NCI-H2171 (cell line): ENCODE measurements at places on chromosomes 16 and 17.

DNA sequence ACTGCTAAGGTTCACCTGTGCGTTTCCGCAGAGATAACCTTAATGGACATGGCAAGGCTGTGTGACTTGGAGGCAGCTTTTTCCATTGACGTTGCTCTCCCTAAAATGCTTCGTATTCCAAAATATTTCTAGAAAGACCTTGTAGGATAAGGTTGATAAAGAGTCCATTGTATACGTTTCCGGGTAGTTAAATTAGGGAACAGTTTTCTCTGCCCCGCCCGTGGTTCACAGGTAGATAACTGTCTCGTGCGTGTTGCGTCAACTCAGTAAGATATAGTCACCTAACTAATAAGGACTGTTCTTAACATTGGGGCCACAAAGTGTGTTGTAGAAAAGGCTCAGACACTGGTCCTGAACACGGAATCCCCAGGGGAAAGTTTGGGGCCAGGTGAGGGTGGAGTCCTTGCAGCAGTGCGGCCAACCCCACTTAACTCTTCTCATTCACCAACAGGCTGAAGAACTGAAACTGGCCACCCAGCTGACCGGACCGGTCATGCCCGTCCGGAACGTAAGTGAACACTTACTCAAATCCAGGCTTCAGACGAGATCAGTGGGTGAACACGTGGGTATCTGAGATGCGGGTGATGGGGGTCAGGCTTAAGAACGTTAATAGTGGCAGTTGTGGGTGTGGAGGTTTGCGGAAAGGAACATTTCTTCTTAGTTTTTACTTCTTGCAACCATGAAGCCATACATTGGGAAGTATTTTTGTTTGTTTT is 1.6 kb downstream of the RPL13 start:
- no peak for DNase-seq

DNA sequence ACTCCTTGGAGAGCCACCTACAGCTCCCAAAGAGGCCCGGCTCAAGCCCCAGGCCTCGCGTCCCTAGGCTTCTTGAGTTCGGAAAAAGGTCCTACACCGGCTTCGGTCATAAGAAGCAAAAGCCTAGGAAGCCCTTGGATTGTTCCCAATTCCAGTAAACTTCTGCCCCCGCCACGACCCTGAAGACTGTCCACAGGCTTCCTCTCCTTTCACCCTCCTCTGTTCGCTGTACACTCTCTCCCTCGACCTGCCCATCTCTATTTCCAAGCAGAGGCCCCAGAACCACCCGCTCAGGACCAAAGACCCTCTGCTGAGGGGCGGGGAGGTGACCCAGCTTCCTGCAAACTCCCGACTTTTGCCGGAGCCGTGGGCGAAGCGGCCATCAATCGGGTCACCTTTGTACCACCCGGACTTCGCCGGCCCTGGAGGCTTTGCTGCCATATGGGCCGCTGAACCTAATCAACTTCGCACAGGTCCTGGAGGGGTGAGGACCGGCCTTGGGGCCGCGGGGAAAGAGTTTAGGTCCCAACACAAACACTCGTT is 2.7 kb downstream of the HOXB2 start:
- DNase-seq, result no peak

DNA sequence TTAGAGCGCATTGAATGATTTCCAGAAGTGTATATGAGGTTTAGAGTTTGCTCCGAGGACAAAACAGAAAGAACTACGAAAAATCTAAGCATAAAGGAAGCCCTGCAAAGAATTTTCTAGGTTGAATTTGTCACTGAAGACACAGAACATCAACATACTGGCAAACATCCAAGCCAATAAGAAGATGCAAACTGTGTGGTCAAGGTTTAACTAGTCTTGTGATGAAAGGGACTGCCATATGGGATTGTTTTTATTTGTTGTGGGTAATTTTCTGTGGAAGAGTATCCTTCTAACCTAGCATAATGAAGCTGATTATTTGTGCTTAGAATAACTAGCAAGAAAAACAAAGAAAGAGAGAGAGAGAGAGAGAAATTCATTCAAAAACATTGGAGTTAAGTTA is 492.0 kb upstream of the ERCC4 start:
- DNase-seq, result no peak

GRCh38 chr17:263271-263670 is 81.8 kb upstream of the DOC2B start:
- DNase-seq, result no peak

DNA sequence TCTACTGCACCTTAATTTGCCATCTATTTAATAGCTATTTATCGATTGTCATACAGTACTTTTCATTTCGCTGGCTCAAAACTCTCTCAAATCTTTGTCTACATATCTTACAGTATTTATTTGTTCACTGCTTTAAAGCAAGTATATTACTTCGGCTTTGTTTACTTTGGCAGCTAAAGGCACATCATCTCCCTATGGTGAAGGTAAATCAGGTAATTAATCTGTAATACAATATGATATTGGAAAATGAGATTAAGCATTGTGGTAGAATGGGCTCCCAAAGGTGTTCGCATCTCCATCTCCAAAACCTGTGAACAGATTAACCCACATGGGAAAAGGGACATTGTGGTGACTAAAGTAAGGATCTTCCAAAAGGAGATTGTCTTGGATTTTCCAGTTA is 6.5 kb downstream of the TMEM170A start:
- DNase-seq, result no peak

DNA sequence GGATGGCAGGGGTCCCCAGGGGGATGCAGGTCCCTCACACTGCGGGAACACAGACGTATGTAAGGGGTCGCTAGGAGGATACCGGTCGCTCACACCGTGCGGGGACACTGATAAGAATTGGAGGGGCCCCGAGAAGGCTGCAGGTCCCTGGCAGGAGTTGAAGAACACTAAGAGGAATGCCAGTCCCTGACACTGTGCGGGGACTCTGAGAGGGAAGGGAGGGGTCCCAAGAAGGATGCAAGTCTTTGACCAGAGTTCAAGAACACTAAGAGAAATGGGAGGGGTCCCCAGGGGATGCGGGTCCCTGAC is 510 bp downstream of the ERCC4 start:
- DNase-seq, result no peak

- no peak for DNase-seq
Observed at GRCh38 chr16:7452090-7452489, 119.4 kb downstream of the RBFOX1 start.

- no peak for DNase-seq
Observed at GRCh38 chr17:67520252-67520906, 143.3 kb downstream of the PITPNC1 start.

DNA sequence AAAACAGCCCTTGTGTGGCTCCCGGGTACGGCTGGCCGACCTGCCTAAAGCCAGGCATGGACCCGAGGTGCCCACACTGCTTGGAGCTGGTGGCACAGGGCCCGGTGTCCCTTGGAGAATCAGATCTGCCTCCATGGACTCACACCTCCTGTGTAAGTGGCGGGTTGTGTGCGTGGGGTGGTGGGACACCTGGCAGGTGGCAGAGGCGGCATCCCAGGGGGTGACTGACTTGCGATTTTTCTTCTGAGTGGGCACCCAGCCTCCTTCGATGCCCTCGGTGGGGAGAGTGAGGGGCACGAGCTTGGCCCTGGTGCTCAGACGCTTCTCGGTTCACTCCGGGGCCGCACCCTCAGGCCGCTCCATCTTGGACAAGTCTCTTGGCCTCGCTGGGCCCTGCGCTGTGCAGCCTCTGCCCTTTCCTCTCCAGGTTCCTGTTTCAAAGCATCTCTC is 35.8 kb downstream of the METRNL start:
- no peak for DNase-seq

GRCh38 chr17:29278692-29279091 is 15.3 kb downstream of the NUFIP2 start:
- no peak for DNase-seq

DNA sequence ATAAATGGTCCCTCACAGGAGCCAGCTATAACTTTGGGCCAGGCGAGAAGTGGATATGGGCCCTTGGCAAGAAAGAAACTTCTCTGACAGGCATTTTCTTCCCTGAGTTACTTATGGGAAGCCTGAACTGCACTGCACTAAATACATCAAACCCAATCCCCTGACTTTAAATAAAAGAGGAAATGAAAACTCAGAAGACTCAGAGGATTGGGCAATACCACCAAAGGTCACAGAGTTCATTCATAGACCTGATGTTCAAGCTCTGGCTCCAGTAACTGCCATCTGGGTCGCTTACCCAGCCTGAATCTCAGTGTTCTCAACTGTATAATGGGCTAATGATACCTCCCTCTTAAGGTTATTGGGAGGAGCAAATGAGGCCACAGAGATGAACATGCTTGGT is 815 bp downstream of the KRT35 start:
- DNase-seq, result no peak

DNA sequence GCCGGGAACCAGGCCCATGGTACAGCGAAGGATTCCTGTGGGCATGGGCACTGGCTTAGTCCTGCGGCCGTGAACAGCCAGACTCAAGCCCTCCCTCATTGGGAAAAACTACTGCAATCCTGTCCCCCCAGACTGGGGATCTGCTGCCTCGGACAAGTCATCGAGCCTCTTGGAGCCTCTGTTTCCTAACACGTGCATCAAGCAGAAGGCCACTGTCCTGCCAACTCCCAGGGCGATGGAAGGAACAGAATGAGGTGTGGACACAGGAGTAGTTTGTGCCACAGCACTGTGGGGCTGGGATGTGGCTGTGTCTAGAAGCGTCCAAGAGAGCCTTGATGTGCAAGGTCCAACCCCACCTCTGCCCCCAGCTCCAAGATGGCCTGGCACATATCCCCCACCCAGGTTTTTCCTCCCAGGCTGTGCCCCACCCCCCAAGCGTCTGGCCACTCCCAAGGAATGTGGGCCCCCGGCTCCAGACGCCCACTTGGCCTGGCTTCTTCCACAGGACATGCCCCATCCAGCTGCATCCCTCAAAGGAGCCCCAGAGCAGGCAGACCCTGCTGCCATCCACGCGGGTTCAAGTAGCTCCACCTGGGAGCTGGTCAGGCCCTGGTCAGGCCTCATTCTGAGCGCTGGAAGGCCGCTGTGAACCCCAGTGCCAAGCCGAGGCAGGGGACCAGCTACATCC is 3.4 kb downstream of the CAMKK1 start:
- DNase-seq, result no peak

- DNase-seq, result no peak
Observed at GRCh38 chr17:348692-349425, 3.7 kb downstream of the RPH3AL start.

- DNase-seq, result peak; percentile 67
Observed at GRCh38 chr17:27805520-27806146, 5.3 kb upstream of the NOS2 start.

- peak; percentile 59 for DNase-seq
Observed at GRCh38 chr17:57644326-57644725, 100.8 kb downstream of the CCDC182 start.

- no peak for DNase-seq
Observed at GRCh38 chr17:39098588-39098987, 52.8 kb downstream of the PLXDC1 start.

DNA sequence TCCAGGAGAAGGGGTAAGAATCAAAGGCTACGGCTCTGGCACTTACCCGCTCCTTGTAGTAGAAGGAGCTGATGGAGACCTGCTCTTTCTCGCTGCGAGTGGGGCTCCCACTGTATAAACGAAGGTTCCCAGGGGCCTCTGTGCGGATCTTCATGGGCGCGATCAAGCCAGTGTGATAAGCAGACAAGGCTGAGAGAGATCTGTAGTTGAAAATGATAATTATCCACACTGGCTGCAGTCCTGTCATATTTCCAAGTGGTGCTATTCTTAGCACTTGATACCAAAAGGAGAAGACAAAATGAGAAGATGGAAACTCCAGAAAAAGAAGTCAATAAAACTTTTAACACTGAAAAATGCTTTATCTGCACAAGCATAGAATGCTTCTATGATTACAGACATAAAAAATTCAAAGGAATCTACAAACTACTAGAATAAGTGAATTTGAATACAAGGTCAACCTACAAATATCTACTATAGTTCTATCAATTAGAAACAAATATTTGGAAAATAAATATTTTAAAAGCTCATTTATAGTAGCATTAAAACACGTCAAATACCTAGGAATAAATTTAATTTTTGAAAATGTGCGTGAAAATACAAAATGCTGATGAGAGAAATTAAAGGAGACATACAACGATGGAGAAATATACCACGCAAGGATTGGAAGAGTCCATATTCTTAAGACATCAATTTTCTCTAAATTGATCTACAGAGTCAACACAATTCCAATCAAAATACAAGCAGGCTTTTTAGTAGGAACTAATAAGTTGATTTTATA is 80.8 kb downstream of the WDR59 start:
- DNase-seq, result no peak

DNA sequence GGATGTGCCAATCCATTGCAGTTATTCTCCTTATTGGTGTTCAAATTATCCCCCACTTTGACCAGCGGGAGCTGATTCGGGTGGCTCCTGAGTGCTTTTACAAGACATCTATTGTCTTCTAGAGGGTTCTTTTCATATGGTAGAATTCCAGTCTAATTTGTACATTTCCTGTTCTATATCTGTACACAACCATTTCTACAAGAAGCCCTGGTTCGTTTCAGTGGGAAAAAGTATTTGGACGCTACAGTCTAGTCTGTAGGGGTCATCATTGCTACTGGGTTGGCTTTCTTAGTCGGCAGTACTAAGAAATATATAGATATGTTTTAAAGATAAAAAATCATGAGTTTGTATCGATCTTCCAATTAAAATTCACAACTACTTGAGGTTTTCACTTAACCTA is 262.6 kb downstream of the MAP2K6 start:
- no peak for DNase-seq

- DNase-seq, result no peak
Observed at GRCh38 chr16:31110106-31111034, 2.2 kb downstream of the BCKDK start.

DNA sequence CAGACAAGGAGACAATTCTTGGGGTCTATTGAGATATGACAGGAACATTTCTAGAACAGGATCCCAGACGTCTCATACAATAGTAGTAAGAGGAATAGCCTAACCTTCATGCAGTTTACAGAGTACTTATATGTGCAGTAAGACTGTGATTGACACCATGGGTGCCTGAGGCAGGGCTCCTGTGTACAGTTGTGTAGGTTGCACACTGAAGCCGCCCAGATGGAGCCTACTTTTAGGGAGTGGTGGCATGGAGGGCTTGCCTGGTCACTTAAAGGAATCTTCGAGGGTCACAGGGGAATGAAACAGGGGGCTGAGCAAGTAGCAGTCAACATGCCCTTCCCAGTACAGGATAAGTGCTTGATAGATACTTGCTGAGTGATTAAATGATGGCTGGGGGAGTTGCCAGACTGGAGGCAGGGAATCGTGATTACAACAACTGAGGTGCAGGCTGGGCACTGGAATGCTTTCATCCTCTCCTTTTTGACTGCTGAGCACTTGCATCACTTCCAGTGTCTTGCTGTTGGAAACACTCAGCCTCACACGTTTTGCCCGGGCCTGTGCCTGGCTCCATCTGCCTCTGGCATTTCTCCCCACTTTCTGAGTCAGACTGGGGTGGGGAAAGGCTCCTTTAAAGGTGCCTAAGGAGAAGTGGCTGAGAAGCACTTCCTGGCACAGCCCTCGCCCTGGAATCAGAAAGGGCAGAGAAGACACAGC is 71.0 kb downstream of the COPRS start:
- no peak for DNase-seq

- DNase-seq, result no peak
Observed at GRCh38 chr16:2333772-2334379, 6.7 kb downstream of the ABCA3 start.
